T47D (cell line): ENCODE measurements at places on chromosomes 13 and 19.

DNA sequence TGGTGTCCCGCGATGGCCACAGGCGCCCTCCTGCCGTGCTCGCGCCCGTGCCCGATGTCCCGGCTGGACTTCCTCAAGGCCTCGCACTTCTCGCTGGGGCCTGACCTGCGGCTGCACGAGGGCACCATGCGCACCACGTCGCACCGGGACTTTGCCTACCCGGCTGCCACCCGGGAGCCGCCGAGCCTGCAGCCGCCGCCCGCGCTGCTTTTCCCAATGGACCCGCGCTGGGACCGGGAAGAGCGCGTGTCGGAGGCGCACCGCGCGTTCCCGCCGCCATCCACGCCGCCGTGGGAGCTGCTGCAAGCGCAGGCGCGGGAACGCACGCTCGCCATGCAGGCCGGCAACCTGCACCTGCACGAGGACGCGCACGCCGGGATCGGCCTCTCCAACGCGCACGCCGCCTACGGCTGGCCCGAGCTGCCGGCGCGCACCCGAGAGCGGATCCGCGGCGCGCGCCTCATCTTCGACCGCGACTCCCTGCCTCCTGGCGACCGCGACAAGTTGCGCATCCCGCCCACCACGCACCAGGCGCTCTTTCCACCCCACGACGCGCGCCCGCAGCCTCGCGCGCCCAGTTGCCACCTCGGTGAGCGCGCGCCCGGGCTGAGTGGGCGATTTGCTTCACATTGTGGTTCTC, 12.1 kb upstream of the PEX11G start:
- DNase-seq, result peak; percentile 93

GRCh38 chr13:79522583-79522982, 41.6 kb downstream of the NDFIP2 start:
- no peak for DNase-seq

DNA sequence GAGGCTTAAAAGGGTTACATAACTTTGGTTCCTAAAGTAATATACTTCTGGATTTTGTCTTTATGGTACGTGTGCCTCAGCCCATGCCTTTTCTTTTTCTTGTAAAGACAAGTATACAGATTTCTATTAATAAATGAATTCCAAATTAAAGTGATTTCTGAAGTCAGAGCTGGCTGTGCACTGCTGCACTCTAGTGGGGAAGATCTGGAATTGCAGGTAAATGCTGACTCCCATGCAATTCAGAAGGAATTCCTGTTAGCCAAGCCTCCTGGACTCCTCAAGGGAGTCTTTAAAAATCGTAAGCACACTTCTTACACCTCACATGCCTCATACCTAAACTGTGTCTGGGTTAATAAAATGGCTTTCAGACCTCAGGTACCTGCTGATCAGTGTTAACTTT, 118.4 kb upstream of the SLC7A1 start:
- DNase-seq, result no peak

DNA sequence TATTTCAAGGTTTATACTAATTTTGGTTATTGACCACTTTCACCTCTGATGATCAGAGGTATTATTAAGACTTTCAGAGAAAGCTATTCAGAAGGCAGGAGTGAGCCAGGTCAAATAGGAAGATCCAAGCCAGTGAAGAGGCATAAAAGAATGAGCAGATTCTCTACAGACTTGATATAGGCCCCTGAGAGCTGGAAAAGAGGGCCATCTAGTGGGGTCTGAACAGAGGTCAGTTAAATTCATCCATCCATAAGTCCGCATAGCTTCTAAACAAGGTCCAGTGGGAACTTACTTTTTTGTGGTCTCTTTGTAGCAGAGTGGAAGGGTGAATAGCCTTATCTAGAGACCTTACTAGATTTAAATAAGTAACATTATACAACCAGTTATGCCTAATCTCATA, 126.6 kb upstream of the UFM1 start:
- DNase-seq, result peak; percentile 27

- no peak for DNase-seq
Measured at GRCh38 chr13:41942462-41943094, 18.3 kb downstream of the VWA8 start.

DNA sequence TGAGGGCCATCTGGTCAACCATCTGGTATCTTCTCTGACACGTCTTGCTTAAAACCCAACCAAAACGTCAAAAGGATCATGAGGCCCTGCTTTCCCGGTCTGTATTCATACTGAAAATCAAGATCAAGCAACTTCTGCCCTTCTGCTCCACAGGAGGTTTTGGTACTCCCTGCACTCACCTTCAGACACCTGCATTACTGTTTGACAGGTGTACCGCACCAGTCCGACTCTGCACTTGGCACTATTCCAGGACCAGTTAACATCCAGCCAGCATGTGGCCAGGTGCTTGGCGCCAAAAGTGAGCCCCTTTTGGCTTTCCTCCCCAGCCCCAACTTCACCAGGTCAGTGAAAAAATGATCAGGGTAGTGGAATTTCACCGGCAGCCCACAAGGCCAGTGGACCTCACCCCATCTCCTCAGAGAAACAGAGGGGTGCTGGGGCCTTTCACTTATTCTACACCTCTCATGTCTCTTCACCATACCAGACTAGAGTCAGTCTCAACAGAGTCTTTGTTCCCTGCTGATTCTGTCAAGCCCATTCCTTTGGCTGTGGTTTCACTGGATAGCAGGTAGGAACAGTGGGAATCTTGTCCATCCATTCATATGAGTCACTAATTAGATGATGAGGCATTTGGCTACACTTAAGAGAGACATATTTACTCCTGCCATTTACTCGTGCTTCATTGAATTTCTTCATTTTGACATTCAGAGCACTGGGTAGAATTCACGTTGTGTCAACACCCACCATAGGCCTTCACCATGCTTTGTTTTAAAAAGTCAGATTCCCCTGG, 85.3 kb downstream of the ZNF726 start:
- peak; percentile 27 for DNase-seq

GRCh38 chr19:54162241-54162805, 2.8 kb upstream of the LENG1 start:
- DNase-seq, result peak; percentile 88

DNA sequence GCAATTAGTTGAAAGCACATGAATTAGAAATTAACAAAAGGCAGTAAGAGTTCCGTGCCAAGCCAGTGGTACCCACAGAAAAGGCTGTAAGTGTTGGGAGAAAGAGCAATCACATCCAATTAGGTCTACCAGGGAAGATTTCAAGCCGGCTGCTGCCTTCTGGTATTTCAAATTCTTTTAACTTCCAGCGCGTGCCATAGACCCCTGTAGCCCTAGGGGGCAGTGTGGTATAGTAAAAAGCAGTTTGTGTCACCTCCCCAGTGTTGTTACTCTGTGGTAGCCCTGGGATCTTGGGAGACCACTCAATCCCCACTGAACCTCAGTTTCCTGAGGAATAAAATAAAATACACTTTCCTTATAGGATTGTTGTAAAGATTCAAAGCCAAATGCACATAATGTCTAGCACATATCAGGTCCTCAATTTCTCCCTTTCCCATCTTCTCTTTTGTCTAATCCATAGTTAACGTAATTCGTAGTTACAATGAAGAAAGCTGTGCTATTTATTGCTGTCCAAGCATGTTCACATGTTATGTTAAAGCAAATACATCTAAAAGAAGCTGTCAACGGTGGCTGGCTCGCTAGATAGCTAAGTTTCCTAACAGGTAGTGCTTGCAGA, 230.2 kb downstream of the TDRD3 start:
- no peak for DNase-seq

DNA sequence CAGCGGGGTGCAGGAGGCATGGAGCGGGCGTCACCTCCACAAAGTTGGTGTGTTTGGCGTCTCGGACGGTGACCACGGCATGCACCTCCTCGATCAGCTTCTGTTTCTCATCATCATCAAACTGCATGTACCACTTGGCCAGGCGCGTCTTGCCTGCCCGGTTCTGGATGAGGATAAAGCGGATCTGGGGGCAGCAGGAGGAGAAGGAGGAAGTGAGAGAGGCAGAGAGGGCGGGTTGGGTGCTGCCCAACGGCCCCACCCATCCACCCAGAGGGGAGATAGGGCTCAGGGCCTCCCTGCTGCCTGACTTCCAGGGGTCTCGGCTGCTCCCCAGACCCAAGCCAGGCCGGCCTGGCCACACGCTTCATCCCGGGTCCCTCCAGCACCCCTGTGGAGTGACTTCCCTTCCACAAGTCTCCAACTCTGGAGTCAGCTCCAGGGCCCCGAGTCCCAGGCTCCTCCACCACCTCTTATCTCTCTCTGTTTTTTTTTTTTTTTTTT, 4.6 kb downstream of the AP2S1 start:
- no peak for DNase-seq

- peak; percentile 13 for DNase-seq
Measured at GRCh38 chr13:109704771-109705635, 81.4 kb downstream of the IRS2 start.

- no peak for DNase-seq
Measured at GRCh38 chr19:3194106-3195087, 8.7 kb downstream of the NCLN start.

DNA sequence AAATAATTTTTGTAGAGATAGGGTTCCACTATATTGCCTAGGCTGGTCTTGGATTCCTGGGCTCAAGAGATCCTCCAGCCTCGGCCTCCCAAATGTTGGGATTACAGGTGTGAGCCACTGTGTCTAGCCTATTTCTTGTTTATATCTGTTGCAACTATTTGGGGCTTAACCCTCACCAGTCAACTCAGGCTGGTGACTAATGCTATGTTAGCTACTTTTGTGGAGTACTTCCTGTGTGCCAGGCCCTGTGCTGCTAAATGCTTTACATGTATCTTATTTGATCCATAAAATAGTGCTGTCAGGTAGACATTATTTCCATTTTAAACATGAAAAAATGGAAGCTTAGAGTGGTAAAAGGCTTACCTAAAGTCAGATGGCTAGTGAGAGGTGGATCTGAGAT, 13.8 kb downstream of the CEACAM1 start:
- no peak for DNase-seq

DNA sequence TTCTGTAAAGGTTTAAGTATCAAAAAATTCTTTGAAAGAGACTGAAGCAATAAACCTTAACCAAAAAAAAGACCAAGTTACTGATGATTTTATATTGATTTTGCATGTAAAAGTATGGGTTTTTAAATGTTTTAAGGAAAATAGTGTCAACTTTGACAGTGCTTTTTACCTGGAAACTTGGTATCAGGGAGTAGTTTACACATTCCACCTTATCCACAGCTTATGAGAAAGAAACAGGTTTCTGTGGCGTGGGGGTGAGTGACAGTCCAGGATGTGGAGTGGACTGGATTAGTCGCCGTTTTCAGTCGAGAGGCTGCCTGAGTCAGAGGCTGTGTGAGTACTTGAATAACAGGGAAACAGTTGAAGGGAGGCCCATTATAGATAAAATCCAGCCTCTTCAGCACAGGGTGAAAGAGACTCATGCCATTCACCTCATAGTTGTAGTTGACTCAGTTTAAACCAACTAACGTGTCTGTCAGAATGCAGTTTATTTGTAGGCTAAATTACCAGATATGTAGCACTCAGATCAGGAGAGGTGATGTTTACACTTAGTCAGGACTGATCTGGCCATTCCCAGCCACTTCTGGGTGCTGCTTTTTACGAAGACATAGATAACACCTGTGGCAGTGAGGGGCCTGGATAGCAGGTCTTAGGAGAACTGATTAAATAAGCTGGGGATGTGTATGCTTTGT, 595 bp upstream of the GPR183 start:
- no peak for DNase-seq

- DNase-seq, result no peak
Measured at GRCh38 chr19:2700660-2701360, 1.7 kb downstream of the GNG7 start.

DNA sequence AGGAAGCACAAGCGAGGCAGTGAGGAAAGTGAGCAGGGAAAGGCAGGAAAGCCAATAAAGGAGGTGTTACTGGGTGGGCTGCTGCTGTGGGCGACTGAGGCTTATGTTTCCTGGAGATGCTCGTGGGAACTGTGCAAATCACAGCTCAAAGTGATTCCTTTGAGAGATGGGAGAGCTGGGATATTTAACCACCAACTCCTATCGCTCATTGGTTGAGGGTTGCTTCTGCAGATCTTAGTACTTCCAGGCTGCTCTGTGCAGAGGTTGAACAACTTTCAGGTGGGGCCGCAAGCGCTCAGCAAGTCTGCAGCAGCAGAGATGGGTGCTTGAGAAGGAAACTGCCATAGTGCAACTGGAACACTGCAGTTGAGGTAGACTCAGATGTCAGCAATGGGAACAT, 8.4 kb downstream of the PCDH8 start:
- DNase-seq, result no peak

GRCh38 chr13:79725841-79726240, 244.9 kb downstream of the NDFIP2 start:
- DNase-seq, result no peak

DNA sequence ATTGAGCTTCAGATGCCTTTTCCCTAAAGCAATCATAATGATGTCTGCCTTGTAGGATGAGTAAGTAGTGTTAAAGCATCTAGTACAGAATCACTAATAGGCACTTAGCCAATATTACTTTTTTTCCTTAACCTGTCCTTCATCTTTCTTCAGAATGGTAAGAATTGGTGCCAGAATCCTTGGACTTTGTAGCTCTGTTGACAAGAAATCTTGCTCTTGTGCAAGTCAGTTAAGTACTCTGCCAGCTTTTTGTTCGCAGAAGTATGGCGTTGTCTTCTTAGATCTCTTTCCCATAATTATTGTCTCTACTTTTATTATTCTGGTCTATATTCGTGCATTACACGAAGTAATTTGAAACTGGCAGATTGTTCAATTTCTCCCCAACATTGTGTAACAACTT, 554.5 kb downstream of the PCDH9 start:
- DNase-seq, result no peak

GRCh38 chr19:41323430-41324125, 13.6 kb downstream of the CCDC97 start:
- no peak for DNase-seq

- peak; percentile 33 for DNase-seq
Measured at GRCh38 chr13:98571955-98572662, 4.8 kb downstream of the STK24 start.

- no peak for DNase-seq
Measured at GRCh38 chr13:91381371-91381770, 17.1 kb upstream of the GPC5 start.

DNA sequence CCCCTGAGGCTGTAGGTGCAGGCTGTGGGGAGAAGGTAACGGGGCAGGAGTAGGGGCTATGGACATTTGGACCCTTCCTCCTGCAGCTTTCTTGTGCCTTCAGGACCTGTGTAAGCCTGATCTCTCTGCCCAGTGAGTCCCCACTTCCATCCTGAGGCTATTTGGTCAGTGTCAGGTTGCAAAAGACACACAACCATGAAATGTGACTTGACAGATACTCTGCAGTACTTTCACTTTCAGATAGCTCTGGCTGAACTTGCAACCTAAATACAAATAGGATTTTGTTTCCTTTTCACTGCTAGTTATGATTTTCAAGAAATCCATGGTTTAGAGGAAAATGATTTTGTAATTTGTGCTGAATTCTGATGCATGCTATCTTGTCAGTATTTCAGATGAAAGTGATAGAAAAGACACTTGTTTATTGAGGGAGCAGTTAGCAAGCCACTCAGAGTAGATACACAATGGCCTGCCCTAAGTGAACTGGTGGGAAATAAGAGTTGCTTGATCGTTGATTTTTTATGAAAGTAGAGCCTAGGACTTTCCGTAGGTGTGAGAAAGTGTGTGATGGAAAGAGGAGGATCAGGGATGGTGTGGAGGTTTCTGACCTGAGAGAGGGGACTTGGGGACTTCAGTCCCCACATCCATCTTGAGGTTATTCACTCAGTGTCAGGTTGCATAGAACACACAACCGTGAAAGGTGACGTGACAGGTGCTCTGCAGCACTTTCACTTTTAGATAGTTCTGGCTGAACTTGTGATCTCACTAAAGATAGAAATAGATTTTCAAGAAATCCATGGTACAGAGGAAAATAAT, 18.1 kb upstream of the EID2 start:
- peak; percentile 25 for DNase-seq

GRCh38 chr19:28028881-28029444, 1184.0 kb downstream of the UQCRFS1 start:
- no peak for DNase-seq

GRCh38 chr13:51034906-51035305, 76.2 kb downstream of the C13orf42 start:
- DNase-seq, result no peak
